ENCODE measurements at places on chromosomes 6 and 20. TPM values are rescaled to one million over a fixed set of nuclear protein-coding genes. Genes with fewer than 3 reads are reported as not detected.
A peak's percentile ranks its signal among the peaks of the same experiment; 100 is the strongest.

Gene ZSCAN23
- 15.5 TPM for total RNA-seq

DNA sequence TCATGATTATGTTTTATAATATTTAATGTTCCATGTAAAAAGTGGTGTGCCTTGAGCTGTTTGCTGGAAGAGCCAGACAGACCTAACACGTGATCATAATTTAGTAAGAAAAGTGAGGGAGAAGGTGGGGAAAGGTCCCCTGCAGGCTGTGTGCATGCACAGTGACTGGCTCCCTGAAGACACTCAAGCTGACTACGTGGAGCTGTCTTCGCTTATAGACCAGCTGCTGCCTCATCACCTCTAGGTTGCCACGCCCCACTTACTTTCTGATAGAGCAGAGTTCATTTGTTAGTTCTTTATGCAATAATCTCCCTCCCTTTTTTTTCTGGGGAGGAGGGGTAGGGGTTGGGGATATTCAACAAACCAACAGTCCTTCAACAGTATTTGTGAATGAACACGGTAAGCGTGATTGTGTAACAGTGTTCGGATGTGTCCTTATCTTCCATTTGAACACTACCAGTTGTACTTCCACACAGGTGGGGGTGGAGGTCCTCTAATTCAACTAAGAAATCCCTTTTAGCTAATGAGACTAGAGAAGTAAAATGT, 157.3 kb downstream of the BACH2 start:
- no peak for DNase-seq

DNA sequence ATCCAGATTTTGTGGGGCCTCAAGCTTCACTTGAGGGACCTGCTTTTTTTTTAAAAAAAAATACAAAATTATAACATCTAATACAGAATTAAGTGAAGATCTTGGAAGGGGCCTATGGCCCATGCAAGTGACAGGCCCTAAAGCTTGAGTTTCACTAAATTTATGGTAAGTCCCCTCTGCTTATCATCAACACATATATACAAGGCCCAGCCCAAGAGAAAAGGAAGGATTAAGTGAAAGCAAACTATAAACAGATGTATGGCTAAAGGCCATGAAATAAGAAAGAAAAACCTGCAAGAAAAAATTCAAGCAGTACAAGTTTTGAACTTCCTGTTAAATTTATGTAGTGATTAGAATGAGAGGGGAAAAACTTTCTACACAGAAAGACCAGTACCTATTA, 86.8 kb downstream of the CDC40 start:
- peak; percentile 26 for DNase-seq

DNA sequence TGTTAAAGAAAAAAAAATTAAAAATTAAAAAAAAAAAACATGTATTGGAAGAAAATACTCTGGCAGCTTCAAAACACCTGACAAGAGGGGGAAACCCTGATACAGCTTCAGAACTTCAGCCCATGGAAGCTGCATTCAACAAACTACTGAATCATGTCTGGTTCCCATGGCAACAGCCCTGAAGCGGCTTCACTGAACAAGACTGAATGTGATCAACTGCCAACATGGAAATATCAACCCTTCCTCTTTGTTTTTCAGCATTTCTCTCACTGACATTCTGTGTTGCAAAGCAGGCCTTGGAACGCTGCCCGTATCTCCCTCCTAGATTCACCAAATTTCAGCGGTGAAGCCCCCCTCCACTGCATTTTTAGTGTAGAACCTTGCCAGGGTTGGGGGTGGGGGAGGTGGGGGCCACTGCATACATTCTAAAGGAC, 91.3 kb upstream of the SHLD1 start:
- DNase-seq: peak; percentile 64

DNA sequence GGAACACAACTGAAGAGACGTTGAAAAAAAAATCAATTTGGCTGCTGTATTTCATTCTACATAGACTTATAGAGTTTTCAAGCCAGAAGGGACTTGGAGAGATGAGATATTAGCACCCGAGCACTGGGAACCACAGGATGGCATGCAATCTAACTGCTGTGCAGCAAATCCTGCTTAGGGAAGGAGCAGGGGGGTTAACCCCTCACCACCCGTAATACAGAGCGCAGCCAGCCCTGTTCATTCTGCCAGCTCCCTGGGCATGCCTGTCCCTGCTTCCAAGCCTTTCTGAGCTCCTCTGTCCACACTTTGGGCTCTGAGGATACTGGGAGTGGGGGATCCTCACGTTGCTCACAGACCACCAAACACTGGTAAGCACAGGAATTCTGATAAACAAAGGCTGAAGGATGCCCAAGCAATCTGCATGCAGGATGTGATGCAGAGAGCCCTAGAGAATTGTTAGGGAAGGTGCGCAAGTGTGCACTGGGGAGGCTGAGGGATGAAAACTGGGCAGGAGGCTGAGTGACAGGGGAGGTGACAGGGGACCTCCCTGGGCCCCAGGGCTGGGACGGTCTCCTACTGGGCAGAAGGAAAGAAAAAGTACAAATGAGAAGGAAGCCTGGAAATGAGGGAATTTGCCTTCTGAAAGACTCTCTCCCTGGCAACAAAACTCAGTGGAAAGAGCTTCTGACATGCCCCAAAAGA, 34.0 kb downstream of the CPNE5 start:
- DNase-seq: no peak

DNA sequence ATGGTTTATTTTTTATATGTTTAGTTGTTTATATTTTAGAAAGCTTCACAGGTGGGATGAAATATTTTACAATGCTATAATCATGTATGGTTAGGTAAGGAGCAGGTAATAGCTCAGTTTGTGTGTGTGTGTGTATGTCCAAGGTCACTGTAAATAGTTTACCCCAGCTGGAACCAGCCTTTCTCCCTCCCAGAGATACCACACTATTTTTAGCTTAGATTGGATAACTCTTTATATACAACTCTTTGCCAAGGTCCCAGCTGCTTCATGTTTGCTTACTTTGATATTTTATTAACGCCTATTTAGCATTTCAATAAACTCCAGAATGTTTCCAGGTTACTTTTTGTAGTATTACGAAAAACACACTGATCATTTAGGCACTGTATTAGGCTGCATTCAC, 1.8 kb upstream of the PEX7 start:
- no peak for DNase-seq

DNA sequence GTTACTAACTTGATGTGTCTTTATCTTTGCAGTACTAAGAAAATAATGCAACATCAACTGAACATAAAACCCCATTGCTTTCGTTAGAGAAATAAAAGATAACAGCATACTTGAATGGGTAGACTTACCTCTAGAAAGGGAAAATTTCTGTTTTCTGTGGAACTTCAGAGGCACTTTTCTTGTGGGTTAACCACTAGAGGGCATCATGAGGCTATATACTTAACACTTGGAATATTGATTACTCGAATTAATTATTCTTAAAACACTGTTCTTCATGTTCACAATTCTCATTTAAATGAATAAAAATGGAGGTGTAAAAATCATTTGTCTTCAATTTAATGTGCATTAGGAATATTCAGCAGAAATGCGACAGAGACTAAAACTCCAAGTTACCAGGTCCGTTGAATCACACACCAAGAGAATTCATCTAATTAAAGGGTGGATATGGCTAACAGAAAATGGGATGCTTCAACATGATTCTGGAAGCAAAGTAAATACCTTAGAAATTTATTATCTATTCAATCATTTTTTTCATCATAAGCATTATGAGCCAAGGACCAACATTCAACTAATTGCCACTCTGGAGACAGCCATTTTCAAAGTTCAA, 330.8 kb upstream of the PREP start:
- no peak for DNase-seq

DNA sequence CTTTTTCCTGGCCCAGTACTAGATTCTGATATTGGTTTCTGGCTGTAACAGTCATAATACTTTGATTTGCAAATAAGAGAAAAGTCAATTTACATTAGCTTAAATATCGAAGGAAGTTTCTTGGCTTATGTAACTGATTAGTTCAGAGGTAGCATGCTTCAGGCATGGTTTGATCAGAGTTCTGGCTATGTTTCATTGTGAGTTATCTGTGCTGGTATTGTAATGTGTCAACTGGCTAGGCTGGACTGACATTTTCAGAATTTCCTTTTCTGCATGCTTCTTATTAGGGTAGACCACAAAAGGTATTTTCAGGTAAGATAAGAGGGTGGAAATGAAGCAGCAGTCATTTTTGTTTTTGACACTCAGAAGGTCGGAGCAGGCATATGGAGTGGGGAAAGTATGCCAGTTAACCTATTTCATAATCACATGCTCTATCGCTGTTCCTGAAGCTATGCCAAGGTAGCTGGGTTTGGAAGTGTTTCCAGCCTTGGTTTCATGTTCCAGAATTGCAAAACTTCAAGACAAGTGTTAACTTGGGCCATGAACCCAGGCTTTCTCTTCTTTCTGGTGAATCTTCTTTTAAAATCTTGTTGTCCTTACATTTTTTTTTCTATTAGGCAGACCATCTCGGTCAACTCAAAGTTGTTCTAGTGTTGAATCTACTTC, 244.9 kb downstream of the DHX35 start:
- DNase-seq: no peak

- no peak for DNase-seq
Observed at GRCh38 chr6:38485488-38485887, 154.2 kb downstream of the BTBD9 start.

Gene RAD21L1
- total RNA-seq: not detected

- DNase-seq: no peak
Observed at GRCh38 chr6:161630674-161631073, 356.8 kb upstream of the AGPAT4 start.

- DNase-seq: no peak
Observed at GRCh38 chr20:5786930-5787795, 37.0 kb downstream of the SHLD1 start.

Data from urinary bladder (tissue), 4 donors.